ENCODE measurements at places on chromosomes 11 and 22.
A peak's percentile ranks its signal among the peaks of the same experiment; 100 is the strongest.

DNA sequence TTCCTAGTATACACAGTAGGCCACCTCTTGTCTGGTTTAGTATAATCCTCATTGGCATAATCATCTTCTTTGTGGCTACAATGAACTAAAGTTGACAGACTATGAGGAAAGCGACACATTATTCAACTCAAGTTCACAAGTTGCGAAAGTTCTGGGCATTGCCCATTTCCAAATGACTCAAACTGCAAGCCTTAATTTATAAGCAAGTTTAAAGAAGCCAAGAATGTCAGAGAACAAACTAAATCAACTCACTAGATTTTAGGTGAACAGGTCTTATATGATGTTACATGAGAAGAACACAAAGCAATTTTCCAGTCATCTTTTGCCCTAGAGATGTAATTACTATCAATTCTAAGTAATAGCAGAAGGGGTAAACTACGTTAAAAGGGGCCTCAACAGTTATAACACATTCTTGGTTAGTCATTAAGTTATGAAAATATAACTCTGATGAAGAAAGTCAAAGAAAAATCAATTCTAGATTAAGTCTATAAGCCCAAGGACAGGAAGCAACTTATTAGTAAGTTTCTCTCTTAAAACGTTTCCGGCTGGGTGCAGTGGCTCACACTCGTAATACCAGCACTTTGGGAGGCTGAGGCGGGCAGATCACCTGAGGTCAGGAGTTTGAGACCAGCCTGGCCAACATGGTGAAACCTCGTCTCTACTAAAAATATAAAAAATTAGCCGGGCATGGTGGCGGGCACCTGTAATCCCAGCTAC is 21.5 kb downstream of the PICALM start:
- DNase-seq = peak; percentile 23

DNA sequence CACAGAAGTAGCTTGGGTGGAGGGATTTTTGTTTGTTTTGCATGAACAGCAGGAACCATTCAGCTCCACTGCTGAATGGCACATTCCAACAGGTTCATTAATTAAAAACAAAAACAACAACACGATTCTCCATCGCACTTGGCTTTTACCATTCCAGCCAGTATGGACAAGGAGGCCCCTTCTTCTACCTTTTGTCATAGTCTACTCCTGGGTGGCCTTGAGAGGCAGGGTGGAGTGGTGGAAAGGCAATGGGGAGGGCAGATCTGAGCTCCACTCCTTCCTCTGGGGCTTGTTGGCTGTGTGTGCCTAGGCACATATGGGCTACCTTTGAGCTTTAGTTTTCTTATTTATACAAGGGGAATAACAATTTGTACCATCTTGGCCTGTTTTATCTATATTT is 4.8 kb downstream of the TIMP3 start:
- DNase-seq = no peak

- DNase-seq = no peak
Observed at GRCh38 chr11:125890447-125891100, 3.1 kb downstream of the HYLS1 start.

- DNase-seq = no peak
Observed at GRCh38 chr11:13098063-13098462, 88.9 kb downstream of the RASSF10 start.

GRCh38 chr22:30803679-30804078 is 109.0 kb downstream of the OSBP2 start:
- DNase-seq = no peak

- no peak for DNase-seq
Observed at GRCh38 chr11:37280200-37280599, 682.2 kb upstream of the RAG2 start.

- DNase-seq = no peak
Observed at GRCh38 chr11:115276799-115277198, 227.4 kb downstream of the CADM1 start.

DNA sequence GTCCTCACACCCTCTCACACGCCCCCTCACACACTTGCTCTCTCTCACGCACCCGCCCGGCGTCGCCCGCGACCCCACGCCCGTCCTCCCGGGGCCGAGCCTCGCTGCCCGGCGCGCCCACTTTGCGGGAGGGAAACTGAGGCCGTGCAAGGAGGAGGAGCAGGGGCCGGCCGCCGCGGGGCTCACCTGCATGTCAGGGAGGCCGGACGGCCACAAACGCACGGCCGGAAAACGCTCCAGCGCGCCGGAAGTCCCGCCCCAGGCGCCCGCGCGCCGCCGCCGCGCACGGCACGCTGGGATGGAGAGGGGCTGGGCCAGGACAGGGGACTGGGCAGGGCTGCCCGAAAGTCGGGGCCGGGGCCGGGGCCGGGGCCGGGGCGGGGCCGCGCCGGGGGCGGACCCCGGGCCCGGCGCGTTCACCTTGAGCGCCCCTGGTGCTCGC is at the start of gene CHID1:
Gene CHID1 (minus strand): TSS at position 222 of the 442 bp plus-strand sequence. CDS start 5,994 bp downstream, outside the sequence.
- peak; percentile 85 for DNase-seq

DNA sequence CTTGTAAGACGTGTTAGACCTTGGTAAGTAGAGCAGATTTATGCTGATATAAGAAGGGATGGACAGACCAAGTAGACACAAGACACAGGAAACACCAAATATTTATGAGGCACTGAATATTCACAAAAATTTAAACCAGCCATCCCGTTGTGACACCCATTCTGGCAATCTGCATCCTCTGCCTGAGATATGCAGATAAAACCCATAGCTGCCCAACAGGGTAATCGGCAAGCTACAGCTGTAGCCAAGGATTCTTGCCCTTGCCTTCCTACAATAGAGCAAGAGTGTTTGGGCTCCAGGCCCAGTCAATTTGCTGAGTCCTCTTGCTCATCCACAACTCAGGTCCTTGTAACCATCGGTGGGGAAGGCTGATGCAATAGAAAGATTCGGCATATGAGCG is 18.5 kb upstream of the MPZL2 start:
- no peak for DNase-seq

DNA sequence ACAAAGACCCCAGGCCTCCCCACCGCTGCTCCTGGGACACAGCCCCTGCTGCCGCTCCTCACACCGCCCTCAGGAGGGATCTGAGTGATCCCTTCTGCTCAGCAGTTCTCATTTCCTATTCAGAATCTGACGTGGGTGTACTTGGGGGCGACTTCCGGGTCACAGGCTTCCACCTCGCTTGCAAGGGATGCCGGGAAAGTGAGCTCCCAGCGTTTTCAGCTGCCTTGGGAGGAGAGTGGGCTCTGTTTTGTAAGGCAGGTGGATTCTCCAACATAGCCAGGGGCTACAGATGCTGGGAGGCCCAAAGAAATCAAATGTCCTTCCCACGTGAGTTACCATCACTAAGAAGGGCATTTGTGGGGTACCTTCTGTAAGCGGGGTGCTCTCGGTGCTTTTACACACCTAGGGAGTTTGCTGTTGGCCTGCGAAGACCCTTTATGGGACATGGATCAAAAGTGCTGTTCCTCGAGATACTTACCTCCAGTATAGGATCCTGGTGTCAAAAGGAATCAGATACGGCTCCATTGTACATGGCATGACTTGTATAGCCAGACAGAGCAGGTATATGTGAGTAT is 9.7 kb upstream of the LRRC10B start:
- no peak for DNase-seq

GRCh38 chr22:22803285-22803853 is 84.2 kb upstream of the IGLL5 start:
- DNase-seq = no peak

DNA sequence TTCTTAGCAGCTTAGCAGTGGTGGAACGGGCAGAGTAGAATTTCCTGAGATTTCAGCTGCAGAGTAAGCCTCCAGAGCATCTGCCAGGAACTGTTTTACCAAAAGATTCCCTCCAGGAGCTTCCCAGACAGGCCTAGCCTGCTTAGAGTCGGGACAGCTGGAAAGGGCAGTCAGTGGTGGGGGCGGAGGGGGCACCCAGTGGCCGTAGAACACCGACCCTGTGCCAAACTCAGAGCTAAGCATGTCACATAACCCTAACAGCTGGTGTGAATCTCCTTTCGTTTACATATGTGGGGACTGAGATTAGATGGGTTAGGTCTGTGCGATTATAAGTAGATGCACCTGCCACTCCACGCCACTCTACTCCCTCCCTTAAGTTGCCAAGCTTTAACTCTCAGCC is 80.0 kb upstream of the CRTAM start:
- no peak for DNase-seq

DNA sequence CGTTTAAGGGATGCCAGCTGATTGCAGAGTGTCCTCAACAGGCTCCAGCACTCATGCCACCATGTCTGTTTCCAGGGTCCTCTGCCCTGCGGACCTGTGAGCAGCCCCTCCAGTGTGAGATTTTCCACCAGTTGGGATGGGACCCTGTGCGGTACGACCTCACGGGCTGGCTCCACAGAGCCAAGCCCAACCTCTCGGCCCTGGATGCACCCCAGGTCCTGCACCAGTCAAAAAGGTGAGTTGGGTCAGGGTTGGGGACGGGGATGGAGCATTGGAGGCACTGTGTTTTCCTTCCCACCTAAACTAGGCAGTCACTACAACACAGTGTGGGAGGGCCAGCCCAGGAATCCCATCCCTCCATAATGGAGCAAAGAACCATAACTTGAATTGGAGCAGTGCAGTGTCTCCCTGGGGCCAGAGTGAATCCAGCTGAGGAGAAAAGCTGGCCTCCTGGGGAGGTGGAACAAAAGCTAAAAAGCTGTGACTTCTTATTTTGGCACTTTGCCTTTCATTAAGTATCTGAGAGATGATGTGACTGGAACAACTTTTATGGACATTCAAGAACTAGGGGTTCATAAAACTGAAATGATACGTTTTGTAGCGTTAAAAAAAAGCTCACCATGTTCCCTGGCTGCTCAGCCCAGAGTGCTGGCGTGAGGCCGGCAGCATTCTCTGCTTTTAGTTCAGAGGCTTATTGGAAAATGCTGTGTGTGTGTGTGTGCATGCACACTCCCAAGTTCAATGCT is 101.8 kb downstream of the MYO18B start:
- DNase-seq = no peak

DNA sequence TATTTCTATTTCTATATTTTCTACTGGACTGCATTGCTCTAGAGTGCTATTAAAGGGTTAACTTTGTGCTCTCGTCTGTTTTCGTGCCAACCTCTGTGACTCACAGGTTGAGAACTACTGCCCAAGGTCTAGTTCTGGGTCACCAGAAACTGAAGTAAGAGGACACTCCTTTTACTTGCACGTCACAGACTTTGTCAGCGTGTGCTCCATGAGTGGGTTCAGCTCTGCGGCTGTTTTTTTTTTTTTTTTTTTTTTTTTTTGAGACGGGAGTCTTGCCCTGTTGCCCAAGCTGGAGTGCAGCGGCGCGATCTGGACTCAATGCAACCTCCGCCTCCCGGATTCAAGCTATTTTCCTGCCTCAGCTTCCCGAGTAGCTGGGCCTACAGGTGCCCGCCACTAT is 49.8 kb downstream of the CLMP start:
- DNase-seq = no peak

DNA sequence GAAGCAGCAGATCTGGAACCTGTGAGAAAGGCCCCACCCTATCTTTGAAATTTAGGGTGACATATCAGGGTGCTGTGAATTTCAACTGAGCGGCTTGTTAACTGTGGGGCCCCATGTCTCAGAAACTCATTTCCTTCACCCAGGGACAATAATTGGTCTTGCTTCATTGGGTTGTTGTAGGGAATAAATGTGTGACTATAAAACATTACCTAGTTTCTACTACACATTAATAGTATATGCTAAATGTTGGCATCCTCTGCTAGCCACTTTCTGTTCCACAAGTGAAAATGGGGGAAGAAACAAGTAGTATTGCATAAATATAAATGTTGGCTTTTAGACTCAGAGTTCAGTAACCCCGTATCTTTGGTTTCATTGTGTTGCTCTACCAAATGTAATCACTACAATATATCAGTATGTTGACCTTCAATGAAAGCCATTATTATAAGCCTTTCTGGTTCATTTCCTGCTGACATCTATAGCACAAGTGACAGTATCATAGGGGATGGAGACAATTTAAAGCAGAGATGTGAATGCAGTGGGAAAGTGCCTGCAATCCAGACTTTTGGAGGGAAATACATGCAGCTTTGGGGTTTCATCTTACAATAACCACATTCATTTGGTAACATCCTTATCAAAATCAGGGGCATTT is 905.5 kb upstream of the RAG2 start:
- no peak for DNase-seq

DNA sequence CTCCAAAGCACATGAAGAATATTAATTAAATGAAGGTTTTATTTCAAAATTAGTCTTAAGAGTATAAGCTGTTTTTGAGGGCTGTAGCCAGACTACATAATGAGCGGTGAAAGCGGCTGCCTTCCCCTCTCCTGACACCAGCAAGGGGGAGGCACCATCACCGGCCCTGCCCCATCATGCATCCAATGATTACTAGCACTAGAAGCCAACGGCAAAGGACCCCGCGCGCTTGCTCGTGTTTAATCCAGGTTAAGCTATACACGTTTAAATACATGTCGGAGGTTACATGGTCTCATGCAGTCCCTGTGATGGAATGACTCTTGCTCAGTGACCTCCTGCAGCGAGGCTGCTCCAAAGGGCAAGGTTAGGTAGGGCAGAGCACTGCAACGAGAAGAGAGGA is 50.3 kb downstream of the FEZ1 start:
- no peak for DNase-seq

- no peak for DNase-seq
Observed at GRCh38 chr11:117200813-117201657, 1.9 kb downstream of the TAGLN start.

DNA sequence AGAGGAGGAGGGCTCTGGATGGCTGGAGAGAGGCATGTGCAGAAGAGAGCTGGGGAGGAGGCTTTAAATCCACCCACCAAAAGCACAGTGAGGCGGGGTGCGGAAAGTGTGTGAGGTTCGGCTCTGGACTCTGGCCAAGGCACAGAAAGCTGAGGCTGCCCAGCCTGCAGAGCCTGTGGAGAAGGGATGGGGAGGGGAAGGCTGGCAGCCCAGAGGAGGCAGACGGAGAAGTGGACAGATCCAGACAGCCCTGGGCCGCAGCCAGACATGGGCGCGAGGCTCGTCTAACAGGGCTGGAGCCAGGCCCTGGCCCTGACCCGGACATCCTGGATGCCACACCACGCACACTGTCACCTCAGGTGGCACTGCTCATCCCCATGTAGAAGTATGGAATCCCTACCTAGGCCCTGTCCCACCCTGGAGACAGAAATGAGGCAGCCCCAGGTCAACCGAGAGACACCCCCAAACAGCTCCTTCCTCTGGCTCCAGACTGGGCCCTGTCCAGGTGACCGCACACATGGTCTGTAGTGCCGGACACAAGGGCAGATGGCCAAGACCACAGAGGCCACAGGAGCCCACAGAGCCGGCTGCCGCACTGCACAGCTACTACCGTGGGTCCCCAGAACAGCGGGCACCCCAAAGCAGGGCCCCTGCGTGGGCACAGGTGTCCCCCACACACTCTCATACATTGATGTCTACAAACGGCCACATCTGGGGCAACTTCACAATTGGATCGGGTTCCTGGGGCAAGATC is 16.6 kb upstream of the MOB2 start:
- no peak for DNase-seq

- DNase-seq = peak; percentile 34
Observed at GRCh38 chr11:17014321-17014832, at the start of gene PLEKHA7. Gene PLEKHA7, minus strand, starts transcription at chr11:17014414. Its CDS starts 13 bp downstream, at chr11:17014401.

DNA sequence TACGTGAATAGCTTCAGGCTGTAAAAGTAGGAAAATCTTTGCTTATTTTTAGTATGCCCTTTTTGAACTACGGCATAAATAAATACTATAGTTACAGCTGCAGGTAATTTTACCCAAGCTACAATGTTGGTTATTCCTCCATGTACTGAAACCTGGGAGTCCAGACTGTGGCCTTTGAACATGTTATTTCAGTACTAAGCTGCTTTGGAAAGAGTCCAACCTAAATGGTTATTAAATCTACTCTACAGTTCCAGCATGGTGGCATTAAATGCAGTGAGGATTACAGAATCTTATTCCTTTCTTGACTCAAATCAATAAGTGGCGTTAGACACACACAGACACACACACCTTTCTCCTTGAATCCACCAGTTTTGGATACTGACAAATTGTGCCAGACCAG is 165.1 kb downstream of the MSANTD4 start:
- DNase-seq = no peak
